ENCODE measurements at places on chromosomes 1 and 21. TPM values are rescaled to one million over a fixed set of nuclear protein-coding genes. Genes with fewer than 3 reads are reported as not detected.

DNA sequence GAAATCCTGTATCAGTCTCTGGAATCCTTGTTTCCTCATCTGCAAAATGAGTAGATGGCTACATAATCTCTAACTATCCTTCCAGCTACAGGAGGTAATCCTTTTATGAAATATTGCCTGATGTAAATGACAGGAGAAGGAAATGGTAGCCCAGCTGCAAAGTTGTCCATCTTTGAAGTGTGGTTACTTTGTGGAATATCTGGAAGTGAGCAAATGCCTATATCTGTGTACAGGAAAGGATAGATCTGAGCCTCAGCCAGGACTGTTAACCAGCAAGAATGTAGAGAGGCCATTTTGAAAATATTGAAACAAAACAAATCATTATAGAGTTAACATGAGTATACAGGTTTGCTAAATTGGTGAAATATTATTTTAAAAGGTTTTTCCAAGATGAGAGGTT lies 74.8 kb upstream of the BMP8A start:
- no peak overlapping the region for H3K27ac ChIP-seq
- peaks cover 47% of the 10 kb centered on the region for H3K4me1 ChIP-seq
- DNase-seq = no peak
- no peaks in the 10 kb centered on the region for H3K27me3 ChIP-seq

GRCh38 chr1:49527606-49528305 lies 496.0 kb downstream of the AGBL4 start:
- no peaks in the 10 kb centered on the region for H3K27me3 ChIP-seq
- DNase-seq = no peak
- no peaks in the 10 kb centered on the region for H3K36me3 ChIP-seq
- no peak overlapping the region for H3K27ac ChIP-seq
- H3K4me3 ChIP-seq = no peak overlapping the region

DNA sequence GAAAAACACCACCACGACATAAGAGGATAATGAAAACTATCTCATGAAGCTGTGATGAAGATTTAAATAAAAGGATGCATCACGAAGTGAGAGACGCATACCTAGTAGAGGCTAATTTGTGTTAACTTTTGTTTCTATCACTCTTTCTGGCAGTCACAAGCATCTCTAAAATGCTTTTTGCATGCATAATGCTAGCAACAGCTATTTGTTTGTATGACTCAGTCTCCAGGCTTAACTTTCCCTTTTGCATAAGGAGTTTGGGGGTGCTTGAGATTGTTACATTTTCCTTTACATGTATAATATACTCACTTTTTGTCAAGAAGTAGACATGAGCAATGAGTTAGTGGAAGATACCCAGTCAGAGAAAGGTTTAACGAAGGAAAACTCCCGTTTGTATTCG lies 385.4 kb downstream of the DISC1 start:
- DNase-seq = no peak
- H3K36me3 ChIP-seq = peaks cover 4% of the 10 kb centered on the region
- H3K27ac ChIP-seq = no peak overlapping the region
- H3K4me3 ChIP-seq = no peak overlapping the region

DNA sequence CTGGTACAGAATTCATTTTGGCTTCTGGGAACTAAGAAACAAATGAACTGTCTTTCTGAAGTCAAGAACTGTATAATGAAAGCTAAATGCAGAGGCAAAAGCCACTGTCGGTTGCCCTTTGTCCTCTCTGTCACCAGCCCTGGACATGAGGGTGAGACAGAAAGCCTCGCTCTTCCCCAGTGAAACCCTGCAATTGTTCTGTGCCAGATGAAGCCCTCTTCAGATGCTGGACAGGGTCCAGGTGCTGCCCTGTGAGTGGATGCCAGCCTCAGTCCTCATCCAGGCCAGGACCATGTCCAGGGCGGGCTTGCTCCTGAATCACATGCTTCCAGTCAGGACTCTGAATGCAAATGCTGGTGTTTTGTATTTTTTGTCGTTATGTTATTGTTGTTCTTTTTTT lies 138.7 kb downstream of the RUNX1 start:
- DNase-seq = no peak
- no peak overlapping the region for H3K4me3 ChIP-seq
- H3K4me1 ChIP-seq = peaks cover 14% of the 10 kb centered on the region
- H3K36me3 ChIP-seq = no peaks in the 10 kb centered on the region

Gene SIM2
- 14.8 TPM for total RNA-seq

Gene CDCA8
- 35.1 TPM for total RNA-seq

Gene PEAR1
- 11.7 TPM for total RNA-seq

Measured in type B pancreatic cell (in vitro differentiated cells).